ENCODE measurements at places on chromosomes 16 and 17.

DNA sequence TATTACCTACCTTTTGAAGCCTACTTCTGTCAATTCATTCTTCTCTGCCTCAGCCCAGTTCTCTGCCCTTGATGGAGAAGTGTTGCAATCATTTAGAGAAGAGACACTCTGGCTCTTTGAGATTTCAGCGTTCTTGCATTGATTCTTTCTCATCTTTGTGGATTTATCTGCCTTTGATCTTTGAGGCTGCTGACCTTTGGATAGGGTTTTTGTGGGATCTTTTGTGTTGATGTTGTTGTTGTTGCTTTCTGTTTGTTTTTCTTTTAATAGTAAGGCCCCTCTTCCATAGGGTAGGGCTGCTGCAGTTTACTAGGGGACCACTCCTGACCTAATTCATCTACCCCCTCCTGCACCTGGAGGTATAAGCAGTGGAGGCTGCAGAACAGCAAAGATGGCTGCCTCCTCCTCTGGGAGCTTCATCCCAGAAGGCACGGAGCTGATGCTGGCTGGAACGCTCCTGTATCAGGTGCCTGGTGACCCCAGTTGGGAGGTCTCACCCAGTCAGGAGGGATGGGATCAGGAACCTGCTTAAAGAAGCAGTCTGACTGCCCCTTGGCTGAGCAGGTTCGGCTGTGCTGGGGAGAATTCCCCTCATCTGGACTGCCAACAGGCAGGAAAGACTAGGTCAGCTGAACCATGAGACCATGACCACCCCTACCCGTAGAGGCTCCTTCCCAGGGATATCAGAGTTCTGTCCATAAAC lies 28.0 kb downstream of the NFATC3 start:
- DNase-seq = no peak

- no peak for DNase-seq
Measured at GRCh38 chr17:42676424-42677011, at the start of gene PLEKHH3. Gene PLEKHH3 (minus strand): TSS chr17:42676994. CDS start chr17:42676563, 431 bp downstream.

- no peak for DNase-seq
Measured at GRCh38 chr16:11118479-11118878, 137.5 kb downstream of the SOCS1 start.

- no peak for DNase-seq
Measured at GRCh38 chr16:13956635-13957196, 36.8 kb downstream of the ERCC4 start.

DNA sequence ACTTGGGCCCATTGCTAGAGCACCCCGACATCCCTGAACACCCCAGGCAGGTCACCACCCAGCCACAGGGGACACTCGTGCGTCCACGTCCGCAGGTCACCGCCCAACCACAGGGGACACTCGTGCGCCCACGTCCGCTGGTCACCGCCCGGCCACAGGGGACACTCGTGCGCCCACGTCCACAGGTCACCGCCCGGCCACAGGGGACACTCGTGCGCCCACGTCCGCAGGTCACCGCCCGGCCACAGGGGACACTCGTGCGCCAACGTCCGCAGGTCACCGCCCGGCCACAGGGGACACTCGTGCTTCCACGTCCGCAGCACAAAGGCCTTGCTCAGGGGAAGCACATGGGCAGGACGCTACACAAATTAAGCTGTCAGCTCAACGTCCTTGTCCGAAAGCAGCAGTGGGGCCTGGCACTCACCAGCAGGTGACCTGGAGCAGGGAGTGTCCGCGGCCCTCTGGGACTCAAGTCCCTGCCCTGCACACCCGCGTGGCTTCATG lies 17.7 kb downstream of the GALNS start:
- DNase-seq = no peak

GRCh38 chr16:54696522-54696921 lies 234.1 kb upstream of the IRX5 start:
- DNase-seq = no peak

- no peak for DNase-seq
Measured at GRCh38 chr16:15856182-15856581, 646 bp downstream of the MYH11 start.

- no peak for DNase-seq
Measured at GRCh38 chr16:73432850-73433730, 385.2 kb upstream of the ZFHX3 start.
